ENCODE measurements at places on chromosomes 3 and 15. TPM values are rescaled to one million over a fixed set of nuclear protein-coding genes. Genes with fewer than 3 reads are reported as not detected.

Gene SYNPR
- not detected for total RNA-seq

Gene PPP1R14D
- total RNA-seq: not detected

- no peak for DNase-seq
Measured at GRCh38 chr3:185717627-185718402, 107.0 kb downstream of the IGF2BP2 start.

DNA sequence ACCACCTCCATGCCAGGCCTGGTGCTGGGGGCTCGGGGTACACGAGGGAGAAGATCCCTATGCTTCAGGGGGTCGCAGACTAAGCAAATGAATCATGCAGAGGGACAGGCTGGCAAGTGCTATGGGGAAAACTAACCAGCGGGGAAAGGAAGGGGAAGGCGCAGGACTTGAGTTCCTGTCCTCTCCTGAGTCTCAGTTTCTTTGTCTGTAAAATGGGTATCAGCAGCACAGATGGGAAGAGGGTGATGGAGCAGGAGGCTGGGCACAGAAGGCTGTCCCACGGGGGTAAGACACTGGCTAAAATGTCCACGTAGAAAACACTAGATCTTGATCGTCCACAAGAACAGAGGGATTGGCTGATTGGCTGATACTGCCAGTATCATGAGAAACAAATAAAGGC is 39.8 kb downstream of the RGMA start:
- no peak for DNase-seq

GRCh38 chr3:69869643-69870042 is 129.9 kb upstream of the SAMMSON start:
- DNase-seq: peak; percentile 7

GRCh38 chr15:48582452-48583247 is 62.9 kb downstream of the FBN1 start:
- peak; percentile 89 for DNase-seq

DNA sequence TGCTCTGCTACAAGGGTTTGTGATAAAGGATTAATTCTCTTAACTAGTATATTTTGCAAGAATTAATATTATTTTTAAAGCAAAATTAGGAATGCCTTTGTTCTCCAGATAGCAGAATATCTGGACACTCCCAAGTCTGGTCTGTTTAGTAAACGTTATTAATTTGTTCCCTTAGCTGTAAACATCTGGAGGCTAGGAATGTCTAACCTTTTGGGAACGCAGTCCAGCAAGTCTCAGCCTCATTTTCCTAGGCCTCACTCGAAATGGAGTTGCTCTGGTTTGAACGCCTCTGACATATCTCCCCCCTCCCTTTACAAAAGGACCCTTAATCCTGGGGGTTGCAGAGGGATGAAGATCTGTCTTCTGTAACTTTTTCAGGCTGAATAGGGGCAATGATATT is 59.3 kb upstream of the WNT7A start:
- no peak for DNase-seq

- no peak for DNase-seq
Measured at GRCh38 chr15:70170096-70170699, 72.5 kb upstream of the TLE3 start.

- DNase-seq: no peak
Measured at GRCh38 chr15:68488290-68488689, 56.3 kb upstream of the ITGA11 start.

Gene CEP152
- 15.4 TPM for total RNA-seq

DNA sequence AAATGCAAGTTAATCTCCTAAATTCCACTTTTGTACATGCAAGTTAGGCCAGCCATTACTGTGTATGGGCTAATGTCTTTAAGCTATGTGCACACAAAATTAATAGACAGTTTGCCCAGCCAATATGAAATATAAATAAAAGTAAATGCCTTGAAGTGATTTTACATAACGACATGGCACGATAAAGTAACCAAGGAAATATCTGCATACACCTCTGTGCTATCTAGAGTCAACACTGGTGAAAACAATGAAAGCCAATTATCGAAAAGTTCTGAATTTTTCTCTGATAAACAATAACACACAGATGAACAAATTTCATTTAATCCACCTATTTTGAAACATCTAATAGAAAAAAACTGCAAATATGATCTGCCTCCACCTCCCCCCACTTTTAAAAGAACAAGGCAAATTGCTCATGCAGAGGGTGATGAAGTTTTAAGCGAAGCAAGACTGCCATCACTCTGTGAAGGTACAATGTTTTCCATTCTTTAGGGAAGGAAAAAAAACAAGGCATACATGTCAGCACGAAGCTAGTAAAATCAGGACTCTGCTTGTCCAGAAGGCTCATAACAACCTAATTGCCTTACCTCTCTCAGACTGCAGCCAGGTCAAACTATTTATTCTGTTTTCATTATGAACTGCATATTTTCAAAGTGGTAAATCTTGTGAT is 317.7 kb downstream of the MECOM start:
- DNase-seq: no peak

Gene DUOXA2
- not detected for total RNA-seq

DNA sequence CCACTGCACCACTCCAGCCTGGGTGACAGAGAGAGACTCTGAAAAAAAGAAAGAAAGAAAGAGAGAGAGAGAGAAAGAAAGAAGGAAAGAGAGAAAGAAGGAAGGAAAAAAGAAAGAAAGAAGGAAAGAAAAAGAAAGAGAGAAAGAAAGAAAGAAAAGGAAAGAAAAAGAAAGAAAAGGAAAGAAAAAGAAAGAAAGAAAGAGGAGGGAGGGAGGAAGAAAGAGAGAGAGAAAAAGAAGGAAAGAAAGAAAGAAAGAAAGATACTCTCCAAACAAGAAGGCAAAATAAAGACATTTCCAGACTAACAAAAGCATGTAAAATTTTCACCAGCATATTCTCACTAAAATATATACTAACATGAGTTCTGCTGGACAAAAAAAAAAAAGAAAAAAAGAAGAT is 228.7 kb downstream of the DPH6 start:
- no peak for DNase-seq

Data from Daoy (cell line).